ENCODE measurements at places on chromosomes 11 and 22.

GRCh38 chr11:62062223-62062861 is 61.5 kb upstream of the INCENP start:
- DNase-seq = no peak

DNA sequence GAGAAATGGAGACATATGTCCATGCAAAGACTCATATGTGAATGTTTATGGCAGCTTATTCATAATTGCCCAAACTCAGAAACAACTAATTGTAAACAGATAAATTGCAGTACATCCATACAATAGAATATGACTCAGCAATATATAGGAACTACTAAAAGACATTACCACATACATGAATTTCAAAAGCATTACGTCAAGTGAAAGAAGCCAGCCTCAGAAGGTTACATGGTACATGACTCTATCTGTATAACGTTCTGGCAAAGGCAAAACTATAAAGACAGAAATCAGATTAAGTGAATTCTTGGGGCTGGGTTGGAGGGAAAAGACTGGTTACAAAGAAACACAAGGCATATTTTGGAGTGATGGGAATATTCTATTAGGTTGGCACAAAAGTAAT is 7.2 kb downstream of the KCTD21 start:
- no peak for DNase-seq

DNA sequence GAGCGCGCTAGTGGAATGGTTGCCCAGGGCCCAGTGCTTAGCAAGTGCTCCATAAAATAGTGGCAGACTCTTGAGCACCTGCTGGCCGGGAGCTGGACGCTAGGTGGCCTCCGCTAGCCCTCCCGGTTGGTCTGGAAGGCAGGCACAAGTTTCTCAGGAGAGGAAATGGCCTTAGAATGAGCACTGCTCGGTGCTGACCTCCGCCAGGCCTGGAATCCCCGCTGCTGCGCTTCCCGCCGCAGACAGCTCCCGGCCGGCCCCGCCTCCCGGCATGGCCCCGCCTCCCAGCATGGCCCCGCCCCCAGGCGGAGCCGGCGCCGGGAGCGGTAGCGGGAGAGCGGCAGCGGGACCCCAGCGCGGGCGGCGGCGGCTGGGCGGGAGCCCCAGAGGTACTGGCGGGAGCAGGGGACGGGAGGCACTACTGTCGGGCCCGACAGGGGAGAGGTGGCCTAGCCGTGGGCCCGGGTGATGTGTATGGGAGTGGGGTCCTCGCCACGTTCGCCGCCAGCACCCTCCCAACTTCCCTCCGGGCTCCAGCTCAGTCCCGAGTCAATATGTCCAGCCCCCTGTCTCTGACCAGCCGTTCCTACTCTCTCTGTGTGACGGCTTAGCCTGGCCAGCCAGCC is at the start of gene SIPA1:
TSS of gene SIPA1 (plus strand) at position 308 of the 626 bp plus-strand sequence. CDS start 2,821 bp downstream, outside the sequence.
- DNase-seq = peak; percentile 72

- DNase-seq = no peak
Observed at GRCh38 chr11:87460842-87461637, 423.3 kb downstream of the TMEM135 start.

DNA sequence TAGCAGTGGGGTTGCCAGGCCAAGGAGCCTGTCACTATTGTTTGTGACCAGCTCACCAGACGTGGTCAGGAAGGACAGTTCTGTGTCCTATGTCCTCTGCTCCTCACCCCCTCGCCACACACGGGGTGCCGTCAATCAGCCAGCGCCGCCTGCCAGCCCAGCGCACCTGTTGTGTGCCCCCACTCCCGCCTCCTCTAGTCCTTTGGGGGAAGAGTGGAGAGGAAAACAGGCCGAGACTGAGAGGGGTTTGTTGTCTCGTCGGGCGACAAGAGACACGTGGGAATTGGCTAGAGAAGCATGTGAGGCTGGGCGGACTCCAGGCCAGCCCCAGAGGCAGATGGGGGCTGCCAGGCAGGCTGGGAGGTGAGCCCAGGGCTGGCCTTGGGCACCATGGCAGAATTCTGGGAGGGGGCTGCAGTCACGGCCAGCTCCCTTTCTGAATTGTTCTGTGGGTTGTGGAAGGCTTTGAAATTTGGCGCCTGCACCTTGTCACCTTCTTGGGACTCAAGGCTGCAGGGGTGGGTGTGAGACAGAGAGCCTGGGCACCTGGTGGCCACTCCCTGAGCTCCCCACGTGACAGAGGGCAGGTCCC is 3.1 kb upstream of the KCNQ1OT1 start:
- no peak for DNase-seq

DNA sequence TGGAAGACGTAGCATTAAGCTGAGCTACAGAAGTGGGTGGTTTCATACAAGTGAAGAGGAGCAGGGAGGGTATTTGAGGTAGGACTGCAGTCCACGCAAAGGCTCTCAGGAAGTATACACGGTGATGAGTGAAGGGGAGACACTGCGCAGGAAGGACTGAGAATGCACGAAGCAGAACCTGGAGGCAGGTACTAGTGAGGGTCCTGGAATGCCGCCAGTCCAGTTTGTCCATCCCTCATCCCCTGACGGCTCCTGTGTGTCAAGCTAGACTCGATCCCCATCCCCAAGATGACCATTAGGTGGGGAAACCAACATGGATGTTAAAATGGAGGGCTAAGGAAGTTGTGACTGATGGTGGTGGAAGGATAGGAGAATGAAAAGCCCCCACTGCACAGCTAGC is 23.8 kb downstream of the ART5 start:
- DNase-seq = no peak

DNA sequence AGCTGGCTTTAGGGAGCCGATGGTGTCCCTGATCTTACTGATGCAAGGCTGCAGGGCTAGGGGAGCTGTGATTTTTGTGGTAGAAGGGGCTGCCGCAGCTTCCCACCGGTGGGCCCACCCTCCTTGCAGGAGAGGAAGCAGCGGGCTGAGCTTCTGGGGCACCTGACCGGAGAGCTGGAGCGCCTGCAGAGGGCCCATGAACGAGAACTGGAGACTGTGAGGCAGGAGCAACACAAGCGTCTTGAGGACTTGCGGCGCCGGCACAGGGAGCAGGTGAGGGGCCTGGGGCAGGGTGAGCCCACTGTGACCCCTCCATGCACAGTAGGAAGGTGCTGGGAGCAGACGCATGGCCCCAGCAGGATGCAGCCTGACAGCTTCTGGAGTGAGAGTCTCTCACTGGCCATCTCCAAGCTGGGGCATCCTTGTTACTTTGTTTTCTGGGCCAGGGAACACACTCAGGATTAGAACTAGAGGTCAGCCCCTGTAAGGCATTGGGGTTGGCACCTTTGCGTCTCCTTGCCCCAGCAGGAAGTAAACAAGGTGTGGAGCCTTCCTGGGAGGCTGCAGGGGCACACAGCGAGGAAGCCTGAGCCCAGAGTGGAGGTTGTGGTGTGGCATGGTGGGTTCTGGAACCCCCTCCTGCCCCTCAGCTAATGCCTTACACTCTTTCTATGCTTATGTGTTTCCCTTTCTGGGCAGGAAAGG is 66.7 kb downstream of the CEP164 start:
- no peak for DNase-seq

DNA sequence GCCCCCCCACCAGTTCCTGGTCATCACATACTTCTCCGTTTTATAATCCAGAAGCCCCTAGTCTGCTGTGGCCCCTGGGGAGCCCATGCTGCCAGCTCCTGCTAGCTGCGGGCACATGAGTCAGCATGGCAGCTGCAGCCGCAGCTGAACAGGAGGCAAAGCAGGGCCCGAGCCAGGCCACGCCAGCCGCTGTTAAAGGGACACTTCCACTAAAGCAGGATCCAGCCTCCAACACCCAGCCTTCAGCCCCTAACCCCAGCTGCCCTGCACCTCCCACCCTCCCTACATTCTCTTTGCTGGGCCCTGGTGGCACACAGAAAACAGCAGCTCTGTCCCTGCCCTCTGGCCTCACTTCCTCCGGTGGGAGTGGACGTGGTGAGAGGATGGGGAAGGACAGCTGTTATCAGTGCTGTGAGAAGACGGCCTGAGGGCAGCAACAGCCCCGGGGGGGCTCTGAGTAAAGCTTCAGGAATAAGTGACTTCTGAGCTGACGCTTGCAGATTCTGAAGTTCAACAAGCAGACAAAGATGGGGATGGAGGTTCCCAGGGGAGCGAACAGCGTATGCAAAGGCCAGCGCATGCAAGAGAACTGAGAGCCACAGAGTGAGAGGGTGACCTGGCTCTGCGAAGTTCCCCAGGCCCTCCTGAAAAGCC is 688 bp upstream of the LRRC74B start:
- no peak for DNase-seq

DNA sequence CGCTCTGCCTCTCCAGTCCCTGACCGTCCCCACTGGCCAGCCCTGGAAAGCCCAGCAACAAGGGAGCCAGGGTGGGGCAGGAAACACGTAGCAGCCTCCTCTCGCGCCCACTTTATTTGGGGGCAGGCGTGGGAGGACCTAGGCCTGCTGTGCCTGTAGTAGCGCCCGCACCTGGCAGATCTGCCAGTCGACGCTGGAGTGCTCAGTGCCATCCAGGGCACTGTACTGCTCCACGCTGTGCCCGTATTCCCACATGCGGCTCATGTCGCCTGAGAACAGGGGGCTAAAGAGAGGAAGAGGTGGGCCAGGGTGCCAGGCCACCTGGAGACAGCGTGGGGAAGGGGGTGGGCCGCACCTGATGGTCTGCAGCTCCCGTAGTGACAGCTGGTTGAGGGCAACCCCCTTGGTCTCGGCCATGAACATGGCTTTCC is 17.0 kb upstream of the DRICH1 start:
- DNase-seq = no peak

GRCh38 chr22:19971276-19972124 is 29.9 kb upstream of the TXNRD2 start:
- DNase-seq = no peak

GRCh38 chr22:36746375-36746970 is 29.4 kb downstream of the IFT27 start:
- no peak for DNase-seq

DNA sequence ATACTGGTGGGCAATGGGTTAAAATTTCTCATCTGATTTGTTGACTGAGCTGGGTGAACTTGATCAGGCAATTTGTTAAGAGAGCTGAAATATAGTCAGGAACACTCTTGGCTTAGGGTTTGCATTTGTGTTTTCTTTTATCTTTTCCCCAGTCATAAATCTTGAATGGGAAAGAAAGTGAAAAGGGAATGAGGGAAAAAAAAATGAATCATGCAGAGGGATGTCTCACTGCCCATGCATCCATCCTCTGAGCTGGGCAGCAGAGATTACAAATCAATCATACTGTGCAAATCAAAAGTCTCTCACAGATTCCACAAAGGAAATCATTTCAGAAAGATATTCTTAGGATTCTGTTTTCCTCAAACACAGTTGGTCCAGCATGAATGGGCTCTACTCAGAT is 174.2 kb upstream of the MPPED2 start:
- DNase-seq = no peak

DNA sequence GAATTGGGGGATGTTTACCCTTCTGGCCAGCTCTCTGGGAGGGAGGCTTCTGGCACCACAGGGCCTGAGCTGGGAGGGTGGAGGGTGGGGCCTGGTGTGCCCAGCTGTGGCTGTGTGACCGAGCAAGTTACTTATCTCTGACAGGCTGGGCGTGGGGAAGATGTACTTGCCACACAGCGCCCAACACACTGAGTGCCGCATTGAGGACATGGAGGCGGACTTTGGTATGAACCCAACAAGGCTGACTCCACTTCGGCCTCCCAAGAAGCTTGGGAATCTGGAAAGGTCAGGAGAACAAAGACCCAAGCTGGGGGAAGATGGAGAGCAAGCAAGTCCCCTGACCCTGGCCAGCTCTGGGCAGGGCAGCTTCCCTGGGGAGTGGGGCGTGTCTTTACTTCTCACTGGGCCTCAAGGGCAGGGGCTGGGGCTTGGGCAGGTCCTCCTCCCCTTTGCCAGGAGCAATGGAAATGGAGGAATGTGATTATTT is 2.4 kb upstream of the MGAT3 start:
- DNase-seq = no peak

DNA sequence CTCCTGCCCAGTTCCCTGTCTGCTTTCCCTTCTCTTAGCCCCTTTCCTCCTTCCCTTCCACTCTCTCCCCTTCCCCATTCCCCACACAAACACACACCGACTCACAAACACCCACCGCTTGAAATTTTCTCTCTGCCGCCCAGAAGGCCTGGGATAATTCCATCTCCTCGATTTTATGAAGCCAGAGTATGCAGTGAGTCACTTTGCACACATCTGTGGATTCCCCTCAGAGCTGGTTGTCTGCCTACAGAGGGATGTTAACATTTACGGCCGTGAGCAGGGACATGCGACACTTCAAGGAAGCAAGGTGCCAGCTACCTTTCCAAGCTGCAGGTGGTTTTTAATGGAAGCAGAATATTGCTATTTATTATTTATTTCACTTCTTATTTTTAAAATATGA is 332.0 kb downstream of the TENM4 start:
- DNase-seq = no peak

DNA sequence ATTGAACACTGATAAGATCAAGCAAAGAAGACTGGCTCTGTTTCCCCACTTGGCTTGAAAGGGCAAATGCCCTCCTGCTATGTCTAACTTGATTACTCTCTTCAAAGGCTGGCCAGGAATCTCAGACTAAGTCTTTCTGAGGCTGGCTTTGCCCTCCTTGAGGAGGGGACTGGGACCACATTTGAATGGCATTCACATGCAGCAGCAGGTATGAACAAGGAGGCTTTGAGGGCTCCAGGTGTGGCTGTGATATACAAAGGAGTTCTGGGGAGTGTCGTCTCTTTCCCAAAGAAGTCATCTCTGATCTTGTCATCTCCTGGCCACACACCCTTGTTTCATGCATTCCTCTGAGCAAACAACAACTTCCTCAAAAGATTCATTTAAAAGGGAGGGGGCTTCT is 130.8 kb downstream of the ARL14EP start:
- no peak for DNase-seq

- DNase-seq = peak; percentile 90
Observed at GRCh38 chr11:72814286-72815109, at the start of gene ATG16L2. ATG16L2 (plus strand) TSS chr11:72814411; CDS start chr11:72814446, 35 bp downstream.

DNA sequence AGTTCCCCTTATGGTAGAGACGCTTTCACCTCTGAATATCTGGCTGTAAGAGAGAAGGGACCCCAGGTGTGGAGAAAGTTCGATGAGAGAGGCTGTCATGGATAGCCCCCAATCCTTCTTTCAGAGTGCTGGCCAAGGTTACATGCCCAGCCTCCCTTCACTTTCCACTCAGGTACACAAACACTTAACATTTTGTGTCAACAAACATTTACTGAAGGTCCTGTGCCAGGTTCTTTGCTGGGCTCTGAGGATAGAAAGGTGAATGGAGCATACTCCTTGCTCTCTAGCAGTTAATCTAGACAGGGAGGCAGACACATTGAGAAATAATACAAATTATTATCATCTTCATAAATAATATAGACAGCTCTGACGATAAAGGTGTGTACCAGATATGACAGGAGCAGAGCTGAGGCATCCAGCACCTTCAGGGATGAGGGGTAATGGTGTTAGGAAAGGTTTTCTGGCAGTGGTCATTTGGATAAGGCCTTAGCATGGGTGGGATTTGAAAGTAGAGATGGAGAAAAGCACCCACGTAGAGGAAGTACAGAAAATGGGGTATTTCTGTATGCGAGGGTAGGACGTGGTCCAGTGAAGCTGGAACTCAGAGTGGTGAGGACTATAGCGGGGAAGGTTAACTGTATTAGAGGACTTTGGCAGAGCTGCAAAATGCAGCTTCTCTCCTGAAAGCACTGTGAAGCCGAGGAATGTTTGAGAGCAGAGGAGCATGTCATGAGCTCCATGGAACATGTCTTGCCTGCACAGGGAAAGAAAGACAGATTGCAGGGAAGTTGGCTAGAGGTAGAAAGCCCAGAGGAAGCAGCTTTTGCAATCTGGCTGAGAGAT is 19.6 kb downstream of the PPFIBP2 start:
- no peak for DNase-seq

Data from CD4-positive, alpha-beta T cell treated with Interleukin-17A for 1 hour (primary cell).